ENCODE measurements at places on chromosomes 12 and 14.

DNA sequence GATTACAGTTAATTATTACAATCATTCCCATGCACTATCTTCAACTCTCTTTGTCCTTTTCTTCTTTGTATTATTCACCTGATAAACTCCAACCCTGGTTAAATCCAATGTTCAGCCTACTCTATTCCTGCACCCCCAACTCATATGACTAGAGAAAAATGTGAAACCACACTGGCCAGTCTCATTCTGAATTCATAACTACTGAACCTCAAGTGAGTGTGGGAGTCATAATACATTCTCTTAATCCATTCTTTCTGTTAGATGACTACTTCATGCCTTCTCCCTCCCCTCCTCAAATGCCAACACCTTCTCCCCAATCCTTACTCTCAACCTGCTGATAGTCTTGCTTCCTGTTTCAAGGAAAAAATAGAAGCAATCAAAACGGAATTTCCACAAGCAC lies 22.3 kb upstream of the ITPR2 start:
- no peak for DNase-seq

DNA sequence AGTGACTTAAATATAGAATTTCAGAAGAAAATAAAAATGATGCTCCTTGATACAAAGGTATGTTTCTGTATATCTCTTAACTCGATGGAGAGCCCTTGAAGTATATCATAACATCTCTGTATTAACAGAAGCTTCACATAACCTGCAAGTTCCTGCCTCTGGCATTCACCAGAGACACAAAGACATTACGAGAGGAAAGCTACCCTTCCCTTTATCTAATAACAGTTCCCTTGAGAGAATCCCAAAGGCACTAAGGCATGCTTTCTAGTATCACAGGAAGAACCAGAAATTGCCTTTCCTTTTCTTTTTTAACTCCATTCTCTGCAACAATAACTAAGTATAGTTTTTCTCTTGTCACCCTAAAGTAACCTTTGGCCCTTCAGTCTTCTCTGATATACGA lies 164.5 kb downstream of the MGAT4C start:
- DNase-seq, result no peak

- DNase-seq, result no peak
Observed at GRCh38 chr14:77311217-77311616, 9.5 kb downstream of the POMT2 start.

GRCh38 chr14:20455355-20456300 lies 602 bp downstream of the APEX1 start:
- no peak for DNase-seq

DNA sequence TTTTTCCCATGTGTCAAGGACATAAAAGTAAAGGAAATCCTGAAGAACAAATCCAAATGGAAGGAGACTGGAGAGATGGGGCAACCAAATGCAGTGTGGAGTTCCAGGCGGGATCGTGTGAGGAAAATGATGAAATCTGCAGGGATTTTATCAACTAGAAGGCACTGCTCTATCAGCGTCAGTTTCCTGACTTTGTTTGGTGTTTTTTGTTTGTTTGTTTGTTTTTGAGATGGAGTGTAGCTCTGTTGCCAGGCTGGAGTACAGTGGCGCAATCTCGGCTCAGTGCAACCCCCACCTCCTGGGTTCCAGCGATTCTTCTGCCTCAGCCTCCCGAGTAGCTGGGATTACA lies 43.3 kb upstream of the GPR132 start:
- DNase-seq, result no peak
